ENCODE measurements at places on chromosomes 3 and 15.

- no peak for DNase-seq
These were observed 810 bp downstream of the PTPRG start for GRCh38 chr3:61562042-61562720.

- DNase-seq: no peak
These were observed 125.4 kb upstream of the MELTF start for GRCh38 chr3:197155046-197155445.

DNA sequence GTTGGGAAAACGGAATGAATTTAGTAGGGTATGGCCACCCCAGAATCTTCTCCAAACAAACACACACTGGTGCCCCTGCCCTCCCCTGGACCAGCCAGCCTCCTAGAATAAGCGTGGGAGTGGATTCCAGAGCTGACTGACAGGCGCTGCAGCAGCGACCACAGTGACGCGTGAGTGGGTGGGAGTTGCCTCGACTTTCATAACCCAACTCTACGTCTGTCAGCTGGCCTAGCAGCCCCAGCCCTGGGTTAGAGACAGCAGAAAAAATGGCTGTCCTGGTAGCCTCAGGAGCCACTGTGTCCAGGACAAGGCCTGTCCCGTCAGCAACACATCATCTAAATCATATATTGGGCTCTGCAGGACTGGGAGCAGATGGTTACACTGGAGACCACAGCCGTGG, 10.0 kb downstream of the PLA2G4B start:
- DNase-seq: peak; percentile 25

DNA sequence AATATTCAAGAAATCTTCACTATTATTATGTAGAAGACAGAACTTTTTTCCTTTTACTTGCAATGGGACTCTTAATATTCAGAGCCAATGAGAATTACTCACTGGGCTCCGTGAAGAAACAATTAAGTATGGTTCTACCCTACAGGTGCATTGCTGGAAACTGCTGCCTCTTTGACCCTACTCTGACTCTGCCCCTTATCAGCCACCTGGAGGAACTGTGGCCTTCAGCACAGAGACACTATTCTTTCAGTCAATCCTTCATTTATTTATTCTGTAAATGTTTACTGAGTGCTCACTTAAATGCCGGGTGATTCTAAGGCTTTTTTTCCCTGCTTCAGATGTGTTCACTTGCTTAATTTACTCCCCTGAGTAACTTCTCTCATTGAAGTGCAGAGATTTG, 163.2 kb downstream of the SYNPR start:
- no peak for DNase-seq

DNA sequence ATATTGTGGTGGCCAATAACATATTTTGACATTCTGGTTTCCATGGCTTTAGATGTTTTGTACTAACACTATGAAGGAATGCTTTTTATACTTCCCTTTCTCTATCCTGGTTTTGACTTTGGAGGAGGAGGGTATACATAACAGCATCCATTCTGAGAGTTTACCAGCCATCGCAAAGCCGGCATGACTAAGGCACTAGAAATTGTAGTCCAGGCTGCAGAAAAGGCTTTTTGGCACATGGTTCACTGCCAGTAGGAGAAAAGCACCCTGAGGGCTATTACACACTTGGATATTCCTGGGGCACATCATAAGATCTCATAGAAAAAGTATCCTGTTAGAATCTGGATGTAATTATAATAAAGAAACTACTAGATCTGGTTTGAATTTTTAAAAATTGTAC, 101.8 kb downstream of the STT3B start:
- DNase-seq: no peak

GRCh38 chr15:50876989-50877360, 31.5 kb upstream of the AP4E1 start:
- peak; percentile 54 for DNase-seq

GRCh38 chr15:65406424-65407000, 16.2 kb downstream of the IGDCC4 start:
- no peak for DNase-seq

- no peak for DNase-seq
These were observed 42.5 kb upstream of the MYO5C start for GRCh38 chr15:52338058-52338457.

- no peak for DNase-seq
These were observed 109.1 kb downstream of the LPP start for GRCh38 chr3:188262913-188263683.

- DNase-seq: no peak
These were observed 830 bp upstream of the RNF13 start for GRCh38 chr3:149812165-149812605.
